Right atrium auricular region (tissue), 2 donors: ENCODE measurements at places on chromosomes 1 and 21.

- no peak for DNase-seq
These were observed 15.6 kb upstream of the THEMIS2 start for GRCh38 chr1:27856561-27857343.

DNA sequence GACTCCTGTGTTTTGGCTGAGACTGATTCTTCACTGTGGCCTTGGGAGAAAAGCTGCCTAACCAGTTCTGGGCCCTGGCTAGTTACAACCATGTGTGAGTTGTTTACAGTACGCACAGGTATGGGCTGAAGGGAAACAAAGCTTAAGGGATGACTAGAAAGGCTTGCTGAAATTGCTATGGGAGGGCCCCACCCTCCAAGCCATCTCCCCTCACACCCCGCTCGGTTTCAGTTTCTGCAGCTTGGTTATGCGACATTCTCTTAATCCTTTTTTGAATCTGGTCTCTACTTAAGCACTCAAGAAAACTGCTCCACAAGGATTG is 43.1 kb downstream of the PBX1 start:
- no peak for DNase-seq

DNA sequence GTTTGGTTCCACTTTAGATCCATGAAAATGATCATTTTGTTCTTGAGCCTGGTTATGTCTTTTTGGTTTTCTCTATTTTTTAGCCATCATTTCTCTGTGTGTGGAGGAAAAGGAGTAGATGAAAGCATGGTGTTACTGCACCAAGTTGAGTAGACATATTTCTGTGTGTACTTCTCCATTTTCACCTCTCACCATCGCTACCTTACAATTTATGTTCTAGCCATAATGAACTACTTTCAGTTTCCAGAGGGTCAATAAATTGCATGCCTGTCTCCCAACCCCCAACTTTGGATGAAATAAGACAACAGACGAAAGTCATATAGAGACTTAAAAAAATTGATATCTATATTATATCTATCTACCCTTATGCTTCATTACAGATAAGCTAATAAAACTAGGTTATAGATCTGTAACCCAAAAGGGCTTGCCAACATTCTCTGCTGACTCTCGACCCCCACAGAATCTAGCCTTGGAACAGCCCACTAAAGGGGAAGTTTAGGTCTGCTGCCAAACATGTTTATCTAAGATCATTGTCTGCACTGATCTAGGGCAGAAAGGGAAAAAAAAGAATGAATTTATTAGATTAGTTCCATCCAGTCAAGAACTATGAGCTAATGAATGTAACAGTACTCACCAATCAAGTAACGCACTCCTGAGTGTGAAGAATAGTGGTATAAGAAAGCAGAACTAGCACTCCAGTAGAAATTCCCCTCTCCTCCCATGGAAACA is 7.5 kb upstream of the MAN1A2 start:
- no peak for DNase-seq

DNA sequence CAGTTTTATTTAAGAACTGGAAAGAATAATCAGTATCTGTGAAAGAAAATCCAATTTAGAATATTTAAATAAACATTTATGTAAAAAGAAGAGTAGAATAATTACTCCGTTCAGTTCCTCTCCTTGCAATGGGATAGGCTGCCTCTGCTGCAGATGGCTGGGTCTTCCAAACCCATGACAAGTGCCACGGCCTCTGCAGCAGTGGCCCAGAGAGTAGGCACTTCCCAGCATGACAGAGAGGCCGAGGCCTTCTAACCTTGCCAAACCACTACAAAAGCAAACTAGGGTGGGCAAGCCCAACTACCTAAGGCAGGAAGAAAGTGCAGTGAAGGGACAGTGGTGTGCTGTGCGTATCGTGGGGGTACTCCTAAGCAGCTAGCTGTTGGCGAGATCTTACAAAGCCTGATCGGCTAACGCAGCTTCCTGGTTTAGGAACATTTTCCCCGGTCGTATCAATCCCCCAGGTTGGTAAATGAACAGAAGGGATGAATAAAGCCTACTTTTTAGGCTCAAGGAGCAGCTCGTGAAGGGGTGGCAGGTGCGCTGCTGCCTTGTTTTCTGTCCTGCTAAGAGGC is 14.5 kb downstream of the ICMT start:
- no peak for DNase-seq

GRCh38 chr1:30045304-30046090 is 677.9 kb downstream of the MATN1 start:
- no peak for DNase-seq

DNA sequence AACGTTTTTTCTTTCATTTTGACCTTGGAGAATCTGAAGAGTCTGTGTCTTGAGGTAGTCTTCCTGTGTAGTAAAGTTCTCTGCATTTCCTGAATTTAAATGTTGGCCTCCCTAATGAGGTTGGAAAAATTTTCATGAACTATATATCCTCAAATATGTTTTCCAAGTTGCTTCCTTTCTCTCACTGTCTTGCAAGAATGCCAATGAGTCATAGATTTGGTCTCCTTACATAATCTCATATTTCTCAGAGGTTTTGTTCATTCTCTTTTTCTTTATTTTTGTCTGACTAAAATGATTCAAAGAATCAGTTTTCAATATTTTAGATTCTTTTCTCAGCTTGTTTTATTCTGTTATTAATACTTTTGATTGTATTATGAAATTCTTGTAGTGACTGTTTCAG is 87.6 kb downstream of the DRAM2 start:
- DNase-seq: no peak

DNA sequence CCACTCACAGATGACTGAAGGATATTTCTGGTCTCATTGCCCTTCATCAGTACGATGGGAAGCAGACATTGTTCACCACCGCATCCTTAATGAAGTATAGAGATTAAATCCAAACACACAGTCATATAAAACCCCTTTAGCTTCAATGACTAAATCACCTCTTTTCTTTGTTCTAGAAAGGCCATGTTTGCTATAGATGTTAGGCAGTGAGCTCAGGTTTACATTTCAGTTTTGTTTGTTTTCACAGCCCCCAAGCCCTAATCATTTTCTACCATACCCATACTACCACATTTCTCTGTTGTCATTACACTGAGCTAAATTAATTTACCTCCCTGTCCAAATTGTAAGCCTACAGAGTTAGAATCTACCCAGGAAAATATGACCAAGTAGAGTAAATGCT is 385.1 kb downstream of the NTNG1 start:
- DNase-seq: no peak

- no peak for DNase-seq
These were observed 119.7 kb upstream of the ZNF648 start for GRCh38 chr1:182181167-182181572.

DNA sequence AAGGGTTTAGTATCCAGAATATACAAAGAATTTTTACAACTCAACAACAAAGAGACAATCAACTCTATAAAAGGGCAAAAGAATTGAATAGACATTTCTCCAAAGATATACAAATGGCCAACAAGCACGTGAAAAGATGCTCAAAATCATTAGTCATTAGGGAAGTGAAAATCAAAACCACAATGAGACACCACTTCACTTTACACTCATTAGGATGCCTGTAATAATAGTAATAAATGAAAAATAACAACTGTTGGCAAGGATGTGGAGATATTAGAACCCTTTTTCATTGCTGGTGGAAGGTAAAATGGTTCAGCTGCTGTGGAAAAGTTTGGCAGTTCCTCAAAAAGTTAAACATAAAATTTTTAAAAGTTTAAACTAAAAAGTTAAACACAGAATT is 7.0 kb upstream of the ABCD3 start:
- DNase-seq: no peak

GRCh38 chr1:33848205-33848937 is 15.5 kb upstream of the HMGB4 start:
- no peak for DNase-seq

DNA sequence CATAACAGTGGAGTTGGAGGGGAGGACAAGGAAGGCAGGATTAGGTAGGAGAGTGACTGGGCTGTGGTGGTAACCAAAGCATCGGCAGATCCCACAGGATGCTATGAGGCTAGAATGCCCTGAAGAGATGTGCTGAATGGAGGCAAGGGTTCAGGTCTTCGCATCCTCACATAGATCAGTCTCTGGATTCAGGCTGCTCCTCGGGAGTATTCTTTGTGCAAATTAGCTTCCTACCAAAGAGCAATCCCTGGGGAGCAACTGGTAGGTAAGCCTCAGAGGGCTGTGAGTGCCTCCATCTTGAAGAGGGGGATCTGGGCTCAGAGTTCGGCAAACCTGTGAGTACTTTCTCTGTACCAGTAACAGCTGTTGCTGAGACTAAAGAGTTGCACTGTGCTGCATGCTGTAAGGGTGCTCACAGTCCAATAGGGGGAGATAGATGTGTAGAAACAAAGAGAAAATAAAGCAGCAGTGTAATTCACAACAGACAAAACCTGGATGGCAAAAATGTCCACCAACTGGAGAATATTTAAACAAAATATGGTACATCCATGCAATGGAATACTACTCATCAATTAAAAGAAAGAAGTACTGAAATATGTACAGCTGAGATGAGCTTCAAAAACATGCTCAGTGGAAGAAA is 322.4 kb upstream of the DEPDC1 start:
- DNase-seq: no peak

- DNase-seq: no peak
These were observed 22.1 kb upstream of the FAM43B start for GRCh38 chr1:20530306-20530705.

DNA sequence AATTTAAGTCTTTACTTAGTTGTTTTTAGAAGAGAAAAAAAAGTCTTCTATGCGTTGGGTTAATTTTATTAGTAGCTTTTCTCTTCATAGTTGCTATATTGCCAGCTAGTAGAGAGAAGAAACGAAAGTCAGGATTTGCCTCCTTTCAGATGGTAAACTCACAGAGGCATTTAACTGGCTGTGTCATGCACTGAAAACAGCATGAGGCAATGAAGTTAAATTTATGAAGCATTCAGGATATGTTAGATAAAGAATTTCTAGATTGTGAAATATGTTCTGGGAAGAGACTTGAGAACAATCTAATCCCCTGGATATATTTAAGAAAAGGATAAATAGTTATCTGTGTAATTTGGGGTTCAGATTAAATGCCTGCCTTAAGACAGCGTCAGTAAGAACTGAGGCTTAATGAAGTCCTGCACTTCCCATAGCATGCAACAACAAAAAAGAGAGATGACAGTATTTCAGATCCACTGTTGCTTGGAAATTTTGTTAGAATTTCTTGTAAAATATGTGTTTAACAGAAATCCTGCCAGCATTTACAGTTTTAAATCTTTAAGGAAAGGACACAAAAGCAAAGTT is 1.7 kb downstream of the ANGPTL1 start:
- DNase-seq: no peak
